CD4-positive, alpha-beta T cell treated with Interleukin-1 beta for 1 hour (primary cell): ENCODE measurements at places on chromosomes 12 and 14.

GRCh38 chr14:104475256-104475655, 104.3 kb upstream of the C14orf180 start:
- DNase-seq, result no peak

DNA sequence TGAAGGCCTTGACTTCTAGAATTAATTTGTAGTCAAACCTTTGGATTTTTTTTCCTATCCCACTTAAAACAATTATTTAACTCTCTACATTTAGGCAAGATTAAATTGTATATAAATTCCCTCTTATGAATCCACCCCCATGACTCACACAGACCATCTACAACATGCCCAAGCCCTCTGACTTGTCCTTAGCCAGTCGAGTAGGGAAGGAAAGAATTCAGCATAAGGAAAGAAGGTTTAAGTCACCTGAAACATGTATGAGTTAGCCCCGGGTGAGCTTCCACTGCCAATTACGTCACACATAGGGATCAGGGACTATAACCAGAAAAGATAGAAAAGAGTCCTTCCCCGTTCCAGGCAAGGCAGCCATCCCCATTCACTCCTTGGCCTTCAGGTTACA, 14.9 kb upstream of the RESF1 start:
- DNase-seq, result no peak

- no peak for DNase-seq
Measured at GRCh38 chr14:22088614-22089342, 415.2 kb upstream of the OR4E1 start.

DNA sequence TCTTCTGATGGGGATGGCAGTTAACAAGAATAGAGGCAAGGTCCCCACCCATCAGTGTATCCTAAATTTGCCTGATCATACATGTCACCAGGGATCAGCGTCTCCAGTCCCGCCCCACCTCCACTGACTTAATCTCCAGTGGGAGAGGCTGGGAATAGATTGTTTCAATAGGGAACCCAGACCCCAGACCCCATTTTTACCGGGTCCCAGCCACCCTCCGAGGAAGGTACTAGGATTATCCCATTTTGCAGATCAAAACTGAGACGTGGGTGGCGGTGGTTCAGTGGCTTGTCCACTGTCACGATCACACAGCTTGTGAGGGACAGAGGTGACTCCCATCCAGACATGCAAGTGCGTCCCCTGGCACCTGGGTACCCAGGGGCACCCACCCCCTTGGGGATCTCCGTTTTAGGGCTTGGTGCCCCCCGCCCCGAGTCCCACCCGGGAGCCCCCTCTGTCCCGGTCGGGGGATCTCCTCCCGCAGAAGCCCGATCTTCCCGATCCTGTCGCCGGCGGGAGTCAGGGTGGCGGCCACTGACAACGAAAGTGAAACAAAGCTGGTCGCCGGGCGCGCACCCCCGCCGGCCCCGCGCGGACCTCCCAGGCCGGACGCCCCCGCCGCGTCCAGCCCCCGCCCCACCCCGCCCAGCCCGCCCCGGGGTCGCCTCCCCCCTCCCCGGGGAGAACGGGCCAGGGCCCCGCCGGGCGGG, 523 bp downstream of the WSB2 start:
- peak; percentile 6 for DNase-seq

DNA sequence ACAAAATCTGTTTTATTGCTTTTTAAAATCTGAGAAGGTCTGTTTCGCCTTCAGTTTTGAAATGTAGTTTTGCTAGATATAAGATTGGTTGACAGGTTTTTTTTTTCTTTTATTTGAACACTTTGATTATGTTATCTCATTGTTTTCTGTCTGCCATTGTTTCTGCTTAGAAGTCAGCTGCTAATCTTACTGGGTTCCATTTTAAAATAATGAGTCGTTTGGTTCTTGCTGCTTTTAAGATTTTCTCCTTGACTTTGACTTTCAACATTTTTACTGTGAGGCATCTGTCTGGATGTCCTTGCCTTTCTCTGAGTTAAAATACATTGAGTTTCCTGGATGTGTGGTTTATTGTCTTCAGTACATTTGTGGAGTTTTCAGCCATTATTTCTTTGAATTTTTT, 56.7 kb downstream of the ADIPOR2 start:
- no peak for DNase-seq

GRCh38 chr12:83092129-83092528, 405.4 kb downstream of the TMTC2 start:
- no peak for DNase-seq

DNA sequence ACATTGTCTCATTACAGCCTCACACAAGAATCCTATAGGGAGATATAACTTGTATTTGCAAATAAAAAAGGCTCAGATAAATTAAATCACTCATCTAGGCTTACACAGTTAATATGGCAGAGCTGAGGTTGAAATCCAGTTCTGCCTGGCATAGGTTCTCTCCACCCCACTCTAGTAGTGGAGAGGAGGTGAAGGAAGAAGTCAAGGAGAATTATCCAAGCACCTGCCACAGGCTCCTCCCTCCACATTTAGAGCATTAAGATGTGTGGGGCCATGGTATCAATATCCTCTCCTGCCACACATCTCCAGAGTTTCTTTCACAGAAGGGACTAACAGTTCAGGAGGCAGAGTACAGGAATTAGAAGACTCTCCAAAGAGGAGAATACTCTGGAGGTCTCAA, 22.5 kb upstream of the STAC3 start:
- no peak for DNase-seq

- no peak for DNase-seq
Measured at GRCh38 chr12:30828686-30829085, 73.9 kb upstream of the CAPRIN2 start.

- DNase-seq, result no peak
Measured at GRCh38 chr12:108826101-108826806, 31.1 kb downstream of the SSH1 start.

GRCh38 chr12:38761636-38762342, 143.6 kb downstream of the CPNE8 start:
- no peak for DNase-seq

- no peak for DNase-seq
Measured at GRCh38 chr12:84637926-84638325, 274.7 kb downstream of the SLC6A15 start.

- DNase-seq, result no peak
Measured at GRCh38 chr14:97106166-97106565, 309.0 kb downstream of the VRK1 start.

DNA sequence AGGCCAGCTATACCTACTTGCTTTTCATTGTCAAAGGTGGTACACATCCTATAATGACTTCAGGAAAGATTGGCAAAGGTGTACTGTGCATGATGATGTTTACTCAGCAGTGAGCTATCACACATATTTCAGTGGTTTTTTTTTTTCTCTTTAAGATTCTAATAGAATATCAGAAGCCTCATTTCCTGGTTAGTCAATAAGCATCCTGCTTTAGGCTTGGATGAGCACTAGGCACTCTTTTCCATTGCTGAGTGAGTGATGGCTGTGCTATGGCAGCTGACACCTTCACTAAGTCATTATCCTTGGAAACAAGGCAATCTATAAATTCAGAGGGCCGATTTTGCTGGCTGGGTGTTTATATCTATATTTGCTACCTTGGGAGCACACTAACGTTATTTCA, 161.1 kb upstream of the RASSF8 start:
- no peak for DNase-seq

DNA sequence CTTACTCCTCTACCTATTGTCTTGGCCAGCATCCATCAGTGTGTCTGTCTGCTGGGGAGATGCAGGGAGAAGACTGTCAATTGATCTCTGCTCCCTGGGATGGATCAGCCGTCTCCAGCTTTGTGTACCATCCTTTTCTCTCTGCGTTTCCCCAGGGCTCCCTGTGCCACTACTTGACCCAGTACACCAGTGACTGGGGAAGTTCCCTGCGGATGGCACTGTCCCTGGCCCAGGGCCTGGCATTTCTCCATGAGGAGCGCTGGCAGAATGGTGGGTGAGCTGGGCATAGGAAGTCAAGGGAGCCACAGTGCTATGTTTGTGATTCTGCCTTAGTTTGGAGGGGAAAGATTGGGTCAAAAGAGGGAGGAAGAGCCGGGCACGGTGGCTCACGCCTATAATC, 5.1 kb downstream of the AMHR2 start:
- no peak for DNase-seq

DNA sequence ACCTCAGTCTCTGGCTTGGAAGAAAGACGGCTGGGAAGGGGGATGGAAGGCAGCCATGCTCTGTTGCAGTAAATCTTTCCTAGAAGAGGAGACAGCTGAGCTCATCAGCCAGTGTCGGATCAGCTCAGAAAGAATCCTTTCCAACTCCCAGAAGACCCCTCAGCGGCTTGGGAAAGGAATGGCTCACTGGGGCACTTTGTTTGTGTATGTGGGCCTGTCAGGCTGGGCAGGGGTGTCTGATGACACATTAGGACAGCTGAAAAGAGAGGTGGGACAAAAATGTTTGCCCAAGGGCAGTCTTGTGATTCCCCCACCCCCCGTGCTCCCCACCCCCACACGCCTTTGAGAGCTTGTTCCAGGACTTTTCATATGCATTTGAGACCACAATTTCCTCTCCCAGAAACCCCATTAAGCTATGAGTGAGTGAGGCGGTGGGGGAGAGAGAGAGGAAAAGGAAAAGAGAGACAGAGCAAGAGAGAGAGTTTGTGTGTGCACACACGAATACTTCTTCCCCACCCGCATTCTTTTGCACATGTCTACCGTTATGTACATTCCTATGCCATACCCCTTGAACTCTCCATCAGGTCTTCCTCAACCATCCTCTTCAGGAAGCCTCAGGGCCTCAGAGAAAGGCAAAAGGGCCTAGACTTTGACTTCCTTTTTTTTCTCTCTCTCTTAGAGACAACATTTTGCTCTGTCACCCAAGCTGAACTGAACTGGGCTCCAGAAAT, 198.9 kb downstream of the ZFP36L1 start:
- no peak for DNase-seq

DNA sequence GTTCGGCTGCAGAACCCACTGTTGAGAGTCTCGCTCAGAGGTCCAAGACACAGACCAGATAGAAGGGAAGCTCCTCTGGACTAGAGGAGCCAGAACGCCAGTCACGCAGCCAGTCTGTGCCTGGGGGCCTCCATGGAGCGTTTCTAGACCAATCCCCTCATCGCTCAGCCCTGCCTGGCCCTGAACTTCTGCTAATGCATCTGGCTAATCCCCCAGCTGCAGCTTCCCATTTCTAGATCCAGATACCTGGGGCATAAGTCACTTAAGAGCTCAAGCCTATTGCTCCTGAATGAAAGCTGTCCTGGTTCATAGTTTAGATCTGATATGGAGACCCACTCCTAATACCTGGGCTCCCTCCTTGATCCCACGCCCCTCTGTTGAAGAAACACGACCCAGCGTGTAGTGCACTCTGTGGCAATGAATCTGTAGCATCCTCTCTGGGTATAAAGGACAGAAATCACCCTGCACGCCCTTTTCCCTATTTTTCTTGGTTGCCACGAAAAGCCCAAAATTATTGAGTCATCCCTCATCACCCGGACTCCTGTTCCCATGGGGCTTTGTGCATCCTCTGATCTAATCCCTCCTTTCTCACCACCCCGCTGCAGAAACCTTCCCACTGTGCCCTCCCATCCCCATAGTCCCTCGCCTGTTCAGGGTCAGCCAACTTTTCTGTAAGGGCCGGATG, 341.6 kb upstream of the FKBP4 start:
- DNase-seq, result no peak

- DNase-seq, result no peak
Measured at GRCh38 chr12:105289114-105289904, 41.2 kb upstream of the C12orf75 start.
